ENCODE measurements at places on chromosomes 5 and 9. TPM values are rescaled to one million over a fixed set of nuclear protein-coding genes. Genes with fewer than 3 reads are reported as not detected.
A peak's percentile ranks its signal among the peaks of the same experiment; 100 is the strongest.

DNA sequence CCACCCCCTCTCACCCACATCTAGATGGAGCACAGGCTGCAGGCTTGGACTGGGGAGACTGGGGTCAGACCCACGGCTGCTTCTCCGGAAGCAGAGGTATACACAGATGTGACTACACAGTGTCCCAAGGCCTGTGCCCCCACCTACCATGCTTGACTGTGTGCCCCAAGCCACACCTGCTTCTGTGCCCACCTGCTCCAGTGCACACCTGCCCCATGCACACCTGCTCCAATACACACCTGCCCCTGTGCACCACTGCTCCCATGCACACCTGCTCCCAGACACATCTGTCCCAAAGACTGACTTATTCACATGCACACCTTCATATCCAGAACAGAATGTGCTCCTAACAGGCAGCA is 5.5 kb upstream of the COL5A1 start:
- no peaks in the 10 kb centered on the region for H3K36me3 ChIP-seq
- peaks cover 9% of the 10 kb centered on the region for H3K27me3 ChIP-seq
- no peaks in the 10 kb centered on the region for H3K4me1 ChIP-seq
- H3K4me3 ChIP-seq, result no peak overlapping the region

- no peak overlapping the region for H3K27ac ChIP-seq
- DNase-seq, result no peak
- no peaks in the 10 kb centered on the region for H3K27me3 ChIP-seq
- no peak overlapping the region for H3K4me3 ChIP-seq
These were observed 105.5 kb upstream of the ZNF462 start for GRCh38 chr9:106757514-106757913.

- H3K27ac ChIP-seq, result no peak overlapping the region
- H3K4me1 ChIP-seq, result no peaks in the 10 kb centered on the region
- no peak overlapping the region for H3K4me3 ChIP-seq
- no peaks in the 10 kb centered on the region for H3K27me3 ChIP-seq
- DNase-seq, result no peak
- H3K36me3 ChIP-seq, result no peaks in the 10 kb centered on the region
These were observed 601.1 kb downstream of the TLR4 start for GRCh38 chr9:118305331-118305730.

DNA sequence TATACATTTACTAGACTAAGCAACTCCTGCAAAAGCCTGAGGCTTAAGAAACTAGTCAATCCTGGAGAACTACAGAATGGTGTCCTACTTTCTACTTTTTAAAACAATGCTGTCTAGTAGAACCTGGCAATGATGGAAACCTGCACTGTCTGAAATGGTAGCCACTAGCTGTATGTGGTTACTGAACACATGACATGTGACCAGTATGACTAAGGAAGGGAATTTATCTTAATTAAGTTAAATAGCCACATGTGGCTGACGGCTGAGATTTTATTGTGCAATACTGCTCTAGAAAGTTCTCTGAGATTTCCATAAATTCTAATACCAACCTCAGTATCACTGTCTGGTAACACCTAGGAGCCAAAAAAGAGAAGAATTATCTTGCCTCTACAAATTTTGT is 44.9 kb upstream of the RAPGEF6 start:
- DNase-seq, result no peak
- no peak overlapping the region for H3K27ac ChIP-seq
- peaks cover 29% of the 10 kb centered on the region for H3K36me3 ChIP-seq
- H3K27me3 ChIP-seq, result no peaks in the 10 kb centered on the region
- no peak overlapping the region for H3K4me3 ChIP-seq
- H3K4me1 ChIP-seq, result no peaks in the 10 kb centered on the region

- no peak overlapping the region for H3K4me3 ChIP-seq
- H3K27me3 ChIP-seq, result peaks cover 11% of the 10 kb centered on the region
- H3K36me3 ChIP-seq, result no peaks in the 10 kb centered on the region
- H3K4me1 ChIP-seq, result peaks cover 3% of the 10 kb centered on the region
- no peak for DNase-seq
- no peak overlapping the region for H3K27ac ChIP-seq
These were observed 5.5 kb upstream of the ZNF354B start for GRCh38 chr5:178854284-178854683.

- DNase-seq, result no peak
- no peak overlapping the region for H3K4me3 ChIP-seq
- no peaks in the 10 kb centered on the region for H3K4me1 ChIP-seq
- H3K27ac ChIP-seq, result no peak overlapping the region
These were observed 152.4 kb upstream of the TRPC7 start for GRCh38 chr5:136517755-136518154.

- no peaks in the 10 kb centered on the region for H3K4me1 ChIP-seq
- no peaks in the 10 kb centered on the region for H3K36me3 ChIP-seq
- no peaks in the 10 kb centered on the region for H3K27me3 ChIP-seq
- H3K27ac ChIP-seq, result no peak overlapping the region
- DNase-seq, result no peak
These were observed 304.8 kb upstream of the ZNF462 start for GRCh38 chr9:106557996-106558667.

The OR1J2 gene
- total RNA-seq, result not detected

GRCh38 chr5:59065554-59065953 is 482.7 kb downstream of the RAB3C start:
- peaks cover 6% of the 10 kb centered on the region for H3K4me1 ChIP-seq
- peaks cover 2% of the 10 kb centered on the region for H3K27me3 ChIP-seq
- H3K4me3 ChIP-seq, result no peak overlapping the region
- DNase-seq, result no peak

DNA sequence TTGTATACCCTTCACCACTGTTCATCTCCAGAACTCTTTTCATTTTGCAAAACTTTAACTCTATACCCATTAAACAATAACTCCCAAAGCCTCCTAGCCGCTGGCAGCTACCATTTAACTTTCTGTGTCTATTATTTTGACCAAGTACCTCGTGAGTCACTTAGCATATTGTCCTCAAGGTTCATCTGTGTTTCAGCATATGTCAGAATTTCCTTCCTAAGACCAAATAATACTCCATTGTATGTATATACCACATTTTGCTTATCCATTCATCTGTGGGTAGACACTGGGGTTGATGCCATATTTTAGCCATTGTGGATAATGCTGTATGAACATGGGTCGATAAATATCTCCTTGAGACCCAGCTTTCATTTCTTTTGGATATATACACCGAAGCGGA is 17.4 kb downstream of the ERBIN start:
- no peak overlapping the region for H3K4me3 ChIP-seq
- no peaks in the 10 kb centered on the region for H3K27me3 ChIP-seq
- H3K36me3 ChIP-seq, result peaks cover 23% of the 10 kb centered on the region
- peaks cover 36% of the 10 kb centered on the region for H3K4me1 ChIP-seq
- H3K27ac ChIP-seq, result peak overlapping the region; percentile 13

DNA sequence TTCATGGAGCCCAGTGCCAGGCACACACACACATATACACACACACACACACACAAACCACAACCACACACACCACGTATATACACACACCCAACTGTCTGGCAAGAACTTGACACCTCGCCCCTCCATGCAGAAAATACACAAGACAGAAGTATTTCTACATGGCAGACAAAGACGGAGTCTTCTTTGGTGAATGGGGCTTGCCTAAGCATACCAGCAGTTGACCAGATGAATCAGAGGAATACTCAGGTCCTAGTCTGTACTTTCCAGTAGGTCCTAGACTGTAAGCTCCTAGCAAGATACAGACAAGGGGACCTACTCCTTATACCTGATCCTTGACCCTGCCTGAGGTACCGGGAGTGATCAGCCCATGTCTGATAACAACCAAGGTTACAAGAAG is 60.1 kb downstream of the SIL1 start:
- no peak overlapping the region for H3K4me3 ChIP-seq
- no peak for DNase-seq
- no peaks in the 10 kb centered on the region for H3K36me3 ChIP-seq
- peaks cover 13% of the 10 kb centered on the region for H3K4me1 ChIP-seq
- H3K27ac ChIP-seq, result no peak overlapping the region
- H3K27me3 ChIP-seq, result peaks cover 2% of the 10 kb centered on the region

DNA sequence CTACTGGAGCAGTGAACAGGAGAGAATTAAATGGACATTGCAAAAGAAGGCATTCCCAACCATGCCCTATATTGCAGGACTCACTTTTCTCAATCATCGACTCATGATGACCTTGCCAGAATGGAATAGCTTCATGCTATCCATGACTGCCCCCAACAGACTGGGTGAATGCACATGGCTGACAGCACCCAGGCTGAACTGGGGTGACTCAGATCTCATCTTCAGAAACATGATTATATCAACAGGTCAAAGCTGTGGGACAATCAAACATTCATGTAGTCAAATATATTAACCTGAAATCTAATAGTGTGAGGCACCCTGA is 34.7 kb upstream of the MIER3 start:
- no peak overlapping the region for H3K27ac ChIP-seq
- no peak overlapping the region for H3K4me3 ChIP-seq
- H3K36me3 ChIP-seq, result no peaks in the 10 kb centered on the region
- no peaks in the 10 kb centered on the region for H3K27me3 ChIP-seq

The GLRX gene
- total RNA-seq, result 21.0 TPM

The SPATA31E1 gene
- total RNA-seq, result not detected

DNA sequence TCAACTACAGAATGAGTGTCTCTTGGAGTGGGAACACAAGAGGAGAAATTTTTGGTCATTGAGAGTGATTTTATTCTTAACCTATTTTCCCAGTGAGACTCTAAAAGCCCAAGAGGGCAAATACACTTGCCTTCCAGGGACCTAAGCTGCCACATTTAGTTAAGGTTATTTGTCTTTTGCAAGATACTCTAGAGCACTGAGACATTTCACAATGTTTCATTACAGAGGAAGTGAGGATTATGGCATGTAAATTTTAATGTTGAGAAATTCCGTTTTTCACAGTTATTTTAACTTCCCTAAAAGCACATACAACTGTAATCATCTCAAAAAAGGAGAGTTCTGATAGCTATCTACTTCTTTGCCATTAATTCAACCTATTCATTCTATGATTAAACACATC is 38.7 kb upstream of the RAB3C start:
- peaks cover 8% of the 10 kb centered on the region for H3K27me3 ChIP-seq
- H3K4me3 ChIP-seq, result no peak overlapping the region
- DNase-seq, result no peak
- H3K36me3 ChIP-seq, result no peaks in the 10 kb centered on the region
- H3K4me1 ChIP-seq, result no peaks in the 10 kb centered on the region

GRCh38 chr5:150556859-150557508 is 49.1 kb downstream of the NDST1 start:
- H3K27me3 ChIP-seq, result no peaks in the 10 kb centered on the region
- no peaks in the 10 kb centered on the region for H3K4me1 ChIP-seq
- DNase-seq, result no peak
- H3K4me3 ChIP-seq, result no peak overlapping the region
- H3K27ac ChIP-seq, result no peak overlapping the region

The GARIN3 gene
- total RNA-seq, result 0.79 TPM

- DNase-seq, result peak; percentile 9
- no peaks in the 10 kb centered on the region for H3K27me3 ChIP-seq
- no peaks in the 10 kb centered on the region for H3K4me1 ChIP-seq
- no peaks in the 10 kb centered on the region for H3K36me3 ChIP-seq
- H3K4me3 ChIP-seq, result no peak overlapping the region
- H3K27ac ChIP-seq, result no peak overlapping the region
These were observed 190.6 kb downstream of the MPDZ start for GRCh38 chr9:13088720-13089427.

GRCh38 chr9:110844121-110844520 is 175.5 kb downstream of the MUSK start:
- no peak for DNase-seq
- H3K27ac ChIP-seq, result no peak overlapping the region
- peaks cover 3% of the 10 kb centered on the region for H3K27me3 ChIP-seq
- H3K36me3 ChIP-seq, result no peaks in the 10 kb centered on the region
- H3K4me1 ChIP-seq, result no peaks in the 10 kb centered on the region
- H3K4me3 ChIP-seq, result no peak overlapping the region

GRCh38 chr5:169650701-169651331 is 13.7 kb downstream of the DOCK2 start:
- peak overlapping the region; percentile 56 for H3K4me3 ChIP-seq
- peak; percentile 39 for DNase-seq

The PKD2L2 gene
- total RNA-seq, result 0.30 TPM

- H3K27ac ChIP-seq, result no peak overlapping the region
- H3K27me3 ChIP-seq, result peaks cover 8% of the 10 kb centered on the region
- H3K36me3 ChIP-seq, result no peaks in the 10 kb centered on the region
- H3K4me1 ChIP-seq, result no peaks in the 10 kb centered on the region
These were observed 131.1 kb downstream of the CHSY3 start for GRCh38 chr5:130035388-130035787.

The CDHR2 gene
- total RNA-seq, result 0.37 TPM

The RNF20 gene
- 37.2 TPM for total RNA-seq

The PHF24 gene
- 0.09 TPM for total RNA-seq

GRCh38 chr5:61114441-61114840 is 47.8 kb downstream of the SMIM15 start:
- H3K4me1 ChIP-seq, result no peaks in the 10 kb centered on the region
- no peak for DNase-seq
- peaks cover 23% of the 10 kb centered on the region for H3K36me3 ChIP-seq
- no peaks in the 10 kb centered on the region for H3K27me3 ChIP-seq

DNA sequence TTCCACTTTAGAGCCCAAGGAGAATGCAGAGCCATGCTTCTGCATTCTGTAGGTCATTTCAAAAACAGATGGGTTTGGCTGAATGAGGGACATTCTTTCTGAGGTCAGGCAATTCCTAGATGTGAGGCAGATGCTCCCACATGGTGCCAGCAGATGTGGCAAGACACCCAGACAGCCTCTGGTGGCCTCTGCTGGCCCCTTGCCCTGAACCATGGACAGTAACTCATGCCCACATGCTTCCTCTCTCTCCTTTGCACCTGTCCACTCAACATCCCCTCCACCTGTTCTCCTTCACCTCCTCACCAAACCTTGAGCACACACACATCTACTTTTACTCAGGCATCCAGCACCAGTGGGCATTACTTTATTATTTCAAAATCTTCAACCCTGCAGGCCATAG is 252.3 kb downstream of the DNAH5 start:
- no peaks in the 10 kb centered on the region for H3K4me1 ChIP-seq
- no peak overlapping the region for H3K27ac ChIP-seq
- no peak overlapping the region for H3K4me3 ChIP-seq

The CARTPT gene
- total RNA-seq, result not detected

DNA sequence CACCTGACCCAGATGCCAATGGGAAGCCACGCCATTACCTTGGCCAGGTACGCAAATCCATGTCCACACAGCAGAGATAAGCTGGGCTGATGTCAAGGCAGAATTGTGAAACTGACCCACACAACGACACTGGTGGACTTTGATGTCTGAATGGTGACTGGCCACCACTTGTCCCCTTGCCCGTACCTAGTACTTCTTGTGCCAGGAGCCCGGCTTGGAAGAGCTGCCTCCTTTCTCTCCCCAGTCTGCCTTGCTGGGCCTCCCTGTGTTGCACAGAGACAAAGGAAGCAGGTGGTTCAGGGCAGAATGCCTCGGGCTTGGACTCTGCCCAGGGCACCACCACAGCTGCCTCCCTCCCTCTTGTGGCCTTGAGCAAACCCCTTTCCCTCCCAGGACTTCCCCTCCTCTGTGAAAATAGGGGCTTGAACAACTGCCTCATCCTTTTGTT is 23.3 kb downstream of the PTGES2 start:
- peaks cover 44% of the 10 kb centered on the region for H3K36me3 ChIP-seq
- H3K4me3 ChIP-seq, result no peak overlapping the region

GRCh38 chr9:121633736-121634135 is 17.7 kb upstream of the DAB2IP start:
- no peaks in the 10 kb centered on the region for H3K36me3 ChIP-seq
- no peak overlapping the region for H3K27ac ChIP-seq
- H3K4me1 ChIP-seq, result peaks cover 4% of the 10 kb centered on the region
- peaks cover 6% of the 10 kb centered on the region for H3K27me3 ChIP-seq

Data from activated CD4-positive, alpha-beta T cell treated with anti-CD3 and anti-CD28 coated beads for 36 hours (primary cell).